ENCODE measurements at places on chromosomes 5 and 9. TPM values are rescaled to one million over a fixed set of nuclear protein-coding genes. Genes with fewer than 3 reads are reported as not detected.
A peak's percentile ranks its signal among the peaks of the same experiment; 100 is the strongest.

DNA sequence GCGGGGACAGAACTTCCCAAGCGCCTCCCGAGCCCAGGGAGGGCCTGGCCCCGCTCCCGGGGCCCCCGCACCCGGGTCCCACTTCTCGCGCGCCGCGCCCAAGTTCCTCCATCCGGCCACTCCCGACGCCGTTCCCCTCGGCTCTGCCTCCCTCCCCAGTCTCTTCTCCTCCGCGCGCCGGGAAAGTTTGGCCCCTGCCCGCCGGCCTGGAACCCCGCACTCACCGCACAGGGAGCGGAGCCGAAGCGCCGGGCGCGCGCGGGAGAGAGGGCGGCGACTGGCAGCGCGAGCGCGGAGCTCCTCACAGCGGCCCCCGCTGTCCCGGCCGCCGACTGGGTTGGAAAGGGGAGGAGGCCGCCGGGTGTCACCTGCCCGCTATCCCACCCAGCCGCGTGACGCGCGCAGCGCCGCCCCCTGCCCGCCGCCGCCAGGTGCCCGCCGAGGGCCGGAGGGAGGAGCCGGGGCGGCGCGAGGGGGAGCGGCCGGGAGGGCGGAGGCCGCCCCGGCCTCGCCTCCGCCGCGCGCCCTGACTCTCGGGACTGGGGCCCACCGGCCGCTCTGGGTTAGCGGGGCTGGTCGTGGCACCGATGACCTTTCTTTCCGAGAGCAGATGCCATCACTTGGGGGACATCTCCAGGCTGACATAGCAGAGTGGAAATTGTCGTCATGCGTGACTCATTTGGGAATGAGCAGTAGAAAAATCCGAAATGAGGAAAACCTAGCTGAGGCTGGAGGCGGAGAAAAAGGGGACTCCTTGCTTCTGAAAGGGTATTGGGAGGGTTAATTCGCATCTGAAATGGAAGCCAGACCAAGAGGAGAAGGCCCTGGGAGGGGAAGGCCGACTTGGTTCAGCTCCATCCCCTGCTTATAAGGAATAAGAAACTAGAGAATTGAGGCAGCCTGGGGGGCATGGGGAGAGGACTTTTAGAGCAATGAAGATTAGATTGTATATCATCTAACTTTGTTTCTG is at the start of gene ELOVL7:
TSS of gene ELOVL7 (minus strand) at position 334 of the 970 bp plus-strand sequence. CDS start 56,872 bp downstream, outside the sequence.
- peak; percentile 31 for DNase-seq

GRCh38 chr9:137820161-137820855 is 57.3 kb upstream of the CACNA1B start:
- DNase-seq: no peak

- DNase-seq: no peak
Measured at GRCh38 chr9:83342731-83343130, 195.5 kb downstream of the FRMD3 start.

GRCh38 chr5:167602067-167602466 is 689.4 kb upstream of the WWC1 start:
- no peak for DNase-seq

GRCh38 chr5:118723021-118723338 is 265.4 kb downstream of the DTWD2 start:
- no peak for DNase-seq

- peak; percentile 37 for DNase-seq
Measured at GRCh38 chr9:130770679-130771442, 64.2 kb upstream of the ABL1 start.

Gene IL4
- total RNA-seq: not detected

DNA sequence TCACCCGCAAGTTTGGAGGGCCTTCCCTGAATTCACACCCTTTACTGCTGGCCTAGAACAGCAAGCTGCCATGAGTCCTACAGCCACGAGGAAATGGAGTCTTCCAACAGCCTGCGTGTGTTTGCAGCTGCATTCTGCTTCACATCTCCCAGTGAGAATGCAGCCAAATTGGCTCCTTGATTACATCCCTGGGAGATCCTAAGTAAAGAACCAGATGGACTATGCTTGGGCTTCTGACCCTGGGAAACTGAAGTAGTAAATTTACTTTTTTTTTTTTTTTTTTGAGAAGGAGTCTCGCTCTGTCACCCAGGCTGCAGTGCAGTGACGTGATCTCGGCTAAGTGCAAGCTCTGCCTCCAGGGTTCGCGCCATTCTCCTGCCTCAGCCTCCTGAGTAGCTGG is 617.0 kb upstream of the CDH18 start:
- no peak for DNase-seq

Data from urinary bladder (tissue), 4 donors.